Hair follicle dermal papilla cell (primary cell): ENCODE measurements at places on chromosomes 3 and 15. TPM values are rescaled to one million over a fixed set of nuclear protein-coding genes. Genes with fewer than 3 reads are reported as not detected.

Gene CLDN1
- 0.32 and 0.85 TPM in 2 replicates for total RNA-seq

Gene RLBP1
- not detected in 2 replicates for total RNA-seq

Gene FEZF2
- total RNA-seq: not detected in 2 replicates

Gene DPPA2
- total RNA-seq: not detected in 2 replicates

Gene SAMD7
- total RNA-seq: not detected in 2 replicates

Gene DAZL
- under 0.01 and 0.16 TPM in 2 replicates for total RNA-seq

Gene RAB8B
- total RNA-seq: 60.4 and 61.8 TPM in 2 replicates

Gene LAMB2
- total RNA-seq: 373 and 453 TPM in 2 replicates

Gene CHRD
- total RNA-seq: 0.36 and 0.65 TPM in 2 replicates

Gene ARHGEF26
- total RNA-seq: 0.61 and 1.3 TPM in 2 replicates

Gene LMAN1L
- total RNA-seq: not detected in 2 replicates

Gene LRRC31
- not detected in 2 replicates for total RNA-seq

Gene STX19
- total RNA-seq: 0.16 TPM in 1 of 2 replicates, not detected in the other

Gene GABRR3
- not detected in 2 replicates for total RNA-seq

Gene ZBTB38
- total RNA-seq: 190 and 205 TPM in 2 replicates

Gene P2RY14
- total RNA-seq: 0.16 TPM in 1 of 2 replicates, not detected in the other

Gene ASB14
- not detected in 2 replicates for total RNA-seq
